ENCODE measurements at places on chromosomes 1 and 21.

DNA sequence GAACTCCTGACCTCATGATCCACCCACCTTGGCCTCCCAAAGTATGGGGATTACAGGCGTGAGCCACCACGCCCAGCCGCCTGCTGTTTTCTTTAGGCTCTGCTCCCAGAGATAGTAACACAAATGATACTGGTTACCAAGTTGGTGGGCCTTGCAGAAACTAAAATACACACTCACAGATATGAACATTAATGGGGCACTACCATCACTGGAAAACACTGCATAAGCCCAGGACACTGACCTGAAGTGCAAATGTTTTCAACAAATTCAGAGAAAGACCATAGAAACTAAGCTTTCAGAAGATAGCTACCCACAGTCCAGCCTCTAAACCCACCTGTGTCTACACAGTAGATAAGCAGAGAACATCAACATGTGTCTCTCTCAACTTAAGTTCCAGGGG lies 180.5 kb downstream of the FCRL5 start:
- DNase-seq, result no peak

DNA sequence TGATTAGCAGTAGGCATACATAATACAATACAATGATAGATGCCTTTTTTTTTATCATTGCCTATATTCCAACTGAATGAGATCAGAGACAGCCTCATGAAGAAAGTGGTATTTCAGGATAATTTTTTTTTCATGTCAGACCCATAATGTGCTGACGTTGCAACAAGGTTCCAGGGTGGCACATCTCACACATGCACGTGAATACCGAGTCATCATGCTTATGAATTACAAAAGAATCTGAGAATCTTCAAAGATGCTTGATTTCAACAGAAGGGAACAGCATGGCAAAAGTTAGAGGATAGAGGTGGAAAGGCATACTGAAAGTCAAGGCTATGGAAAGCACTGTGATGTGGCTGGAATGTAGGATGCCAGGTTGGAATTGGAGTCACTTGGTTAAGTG lies 5.0 kb upstream of the RNF11 start:
- no peak for DNase-seq

DNA sequence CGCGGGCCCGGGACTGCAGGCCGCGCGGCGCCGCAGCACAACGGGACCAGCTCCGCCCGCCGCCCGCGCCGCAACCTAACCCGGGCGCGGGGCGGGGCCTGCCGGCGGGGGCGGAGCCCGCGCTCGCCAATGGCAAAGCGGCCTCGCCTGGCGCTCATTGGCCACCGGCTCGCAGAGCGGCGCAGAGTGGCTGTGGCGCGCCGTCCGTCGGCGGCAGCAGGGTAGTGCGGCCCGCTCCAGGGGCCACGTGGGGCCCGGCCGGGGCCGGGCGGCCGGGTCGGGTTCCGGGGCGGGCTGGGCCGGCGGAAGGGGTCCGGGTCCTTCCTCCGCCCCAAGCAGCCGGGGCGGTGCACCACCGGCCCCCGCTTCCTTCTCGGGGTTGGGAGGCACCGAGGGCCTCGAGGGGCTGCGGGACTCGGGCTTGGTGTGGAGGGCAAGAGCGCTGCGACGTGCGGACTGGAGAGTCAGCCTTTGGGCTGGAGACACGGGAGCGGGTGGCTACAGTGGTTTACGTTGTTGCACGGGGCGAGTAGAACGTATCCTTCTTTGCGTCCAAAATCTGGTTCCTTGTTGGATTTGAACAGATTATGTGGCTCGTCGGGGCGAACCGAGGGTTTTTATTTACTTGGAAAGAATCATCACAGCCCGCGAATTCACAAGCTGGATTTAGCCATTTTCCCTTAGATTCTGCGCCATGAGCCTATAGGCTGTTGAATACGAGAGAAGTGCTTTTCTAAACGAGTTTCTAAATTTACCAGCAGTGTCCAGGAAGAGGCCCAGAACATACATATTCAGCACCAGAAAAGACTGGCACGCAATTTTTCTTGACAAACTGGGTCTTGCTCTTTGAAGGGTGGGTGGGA lies at the start of gene SRM:
SRM (minus strand) TSS at position 51 of the 863 bp plus-strand sequence. CDS start 75 bp downstream, outside the sequence.
- DNase-seq, result no peak

DNA sequence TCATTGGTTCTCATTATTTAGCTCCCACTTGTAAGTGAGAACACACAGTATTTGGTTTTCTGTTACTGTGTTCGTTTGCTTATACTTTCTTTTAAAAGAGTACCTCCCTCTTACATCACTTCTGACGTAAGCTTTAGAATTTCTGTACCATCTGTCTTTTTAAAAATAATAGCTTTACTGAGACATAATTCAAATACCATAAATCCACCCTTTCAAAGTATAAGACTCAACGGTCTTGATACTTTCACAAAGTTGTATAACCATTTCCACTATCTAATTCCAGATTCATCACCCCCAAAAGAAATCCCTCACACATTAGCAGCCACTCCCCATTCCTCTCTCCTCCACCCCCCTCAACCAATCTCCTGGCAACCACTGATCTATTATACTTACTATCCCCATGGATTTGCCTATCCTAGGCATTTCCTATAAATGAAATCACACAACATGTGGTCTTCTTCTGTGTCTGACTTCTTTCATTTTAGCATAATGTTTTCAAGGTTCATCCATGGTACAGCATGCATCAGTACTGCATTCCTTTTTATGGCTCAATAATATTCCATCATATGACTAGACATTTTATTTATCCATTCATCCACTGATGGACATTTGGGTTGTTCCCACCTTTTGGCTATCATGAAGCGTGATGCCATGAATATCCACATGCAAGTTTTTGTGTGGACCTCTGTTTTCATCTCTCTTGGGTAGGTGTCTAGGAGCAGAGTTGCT lies 104.7 kb downstream of the HLCS start:
- no peak for DNase-seq

GRCh38 chr21:44753357-44753756 lies 42.0 kb upstream of the TSPEAR start:
- no peak for DNase-seq

- DNase-seq, result no peak
Observed at GRCh38 chr1:247411621-247412327, 4.2 kb upstream of the NLRP3 start.

GRCh38 chr1:55632058-55632457 lies 416.9 kb upstream of the USP24 start:
- DNase-seq, result no peak

DNA sequence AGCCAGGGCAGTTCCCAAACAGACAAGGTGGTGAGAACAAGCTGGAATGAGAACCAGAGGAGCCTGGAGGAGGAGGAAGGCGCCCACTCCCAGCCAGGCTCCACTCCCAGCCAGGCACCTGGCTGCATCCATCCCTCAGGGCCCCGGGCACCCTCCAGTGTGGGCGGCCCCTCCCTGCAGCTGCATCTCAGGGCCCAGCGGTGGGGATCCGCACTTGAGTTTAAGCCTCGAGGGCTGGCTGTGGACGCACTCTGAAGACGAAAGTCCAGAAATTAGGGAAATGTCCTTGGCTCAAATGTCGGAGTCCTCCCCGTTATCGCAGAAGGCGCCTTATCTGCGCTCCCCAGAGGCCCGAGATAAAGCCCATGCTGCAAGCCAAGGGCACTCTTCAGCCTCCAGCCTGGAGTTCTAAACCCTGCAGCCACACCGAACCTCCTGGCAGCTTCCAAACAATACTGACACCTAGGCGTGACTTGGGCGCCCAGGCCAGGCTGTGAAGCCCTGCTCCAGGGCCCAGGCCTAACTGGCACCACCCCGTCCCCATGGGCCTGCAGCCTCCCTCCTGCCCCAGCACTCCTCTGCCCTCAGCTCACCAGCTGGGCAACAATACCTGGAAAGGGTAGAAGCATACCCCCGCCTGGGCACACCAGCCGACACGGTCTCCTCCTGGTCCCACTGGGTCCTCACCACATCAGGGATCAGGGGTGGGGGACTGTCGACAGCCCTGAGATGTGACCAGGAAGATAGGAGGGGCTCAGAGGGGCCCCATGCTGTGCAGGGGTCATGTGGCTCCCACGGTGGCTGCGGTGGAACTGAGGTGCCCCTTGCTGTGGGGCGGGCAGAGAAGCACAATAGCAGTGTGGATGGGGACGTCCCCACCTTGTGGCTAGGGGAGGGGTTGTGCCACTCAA lies 184.8 kb upstream of the VAMP3 start:
- DNase-seq, result no peak

GRCh38 chr1:48233666-48234485 lies 11.4 kb downstream of the SLC5A9 start:
- DNase-seq, result no peak
